ENCODE measurements at places on chromosomes 3 and 15.

DNA sequence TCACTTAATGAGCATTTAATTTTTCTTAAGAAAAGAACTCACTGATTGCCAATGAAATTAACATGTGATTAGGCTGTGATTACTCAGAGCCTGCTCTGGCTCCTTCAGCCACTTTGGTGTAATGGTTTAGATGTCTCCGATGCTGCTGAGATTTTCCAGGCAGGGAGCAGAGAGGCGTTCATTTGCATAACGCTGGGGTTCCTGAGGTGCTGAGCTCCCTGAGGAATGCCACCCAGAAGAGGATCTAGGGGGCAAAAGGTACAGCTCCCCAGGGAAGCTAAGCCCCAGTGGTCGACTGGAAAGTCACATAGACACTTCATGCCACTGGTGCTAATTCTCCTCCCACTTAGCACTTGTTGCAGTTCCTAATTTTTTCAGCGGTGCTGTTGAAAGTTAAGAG lies 119.5 kb downstream of the USP13 start:
- no peak for DNase-seq

DNA sequence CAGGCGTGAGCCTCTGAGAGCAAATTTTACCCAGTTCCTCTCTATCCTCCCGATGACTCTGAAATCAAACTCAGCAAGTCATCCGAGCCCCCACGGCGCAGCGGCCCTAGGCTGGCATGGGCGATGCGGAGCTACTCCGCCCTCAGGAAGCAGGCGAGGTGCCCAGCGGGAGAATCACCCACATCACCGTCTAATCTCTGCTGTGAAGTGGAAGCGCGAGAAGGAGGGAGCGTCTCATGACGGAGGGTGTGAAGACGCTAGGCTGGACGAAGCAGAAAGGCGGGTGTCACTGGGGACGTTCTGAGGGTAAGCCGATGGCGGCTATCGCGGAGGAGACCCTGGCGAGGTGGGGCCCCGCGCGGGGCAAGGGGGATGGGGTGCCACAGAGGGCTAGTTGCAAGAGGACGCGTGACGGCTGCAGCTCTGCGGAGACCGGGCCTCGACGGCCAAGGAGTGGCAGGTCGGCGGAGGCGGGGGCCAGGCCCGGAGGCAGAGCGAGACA lies 9.1 kb upstream of the GNAI2 start:
- DNase-seq: peak; percentile 34

- DNase-seq: no peak
These were observed 830.9 kb upstream of the CFAP20DC start for GRCh38 chr3:59880717-59881116.

- DNase-seq: no peak
These were observed 28.6 kb upstream of the VEPH1 start for GRCh38 chr3:157531771-157532170.

DNA sequence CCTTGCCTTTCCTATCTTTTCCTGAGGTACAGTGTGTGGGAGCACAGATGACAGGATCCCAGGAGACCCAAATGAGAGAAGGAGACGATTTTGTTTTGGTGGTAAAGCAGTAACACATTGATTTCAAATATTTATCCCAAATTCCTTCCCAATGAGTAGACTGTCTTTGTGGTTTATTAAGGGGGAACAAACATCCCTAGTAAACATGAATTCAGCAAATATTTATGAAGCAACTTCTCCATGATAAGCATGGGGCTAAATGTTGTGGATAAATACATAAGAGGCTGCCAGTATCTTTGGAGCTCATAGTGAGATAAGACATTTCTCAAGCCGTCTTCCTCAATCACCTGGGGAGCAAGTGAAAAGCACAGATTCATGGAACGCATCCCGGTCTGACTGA lies 460.8 kb upstream of the CFAP20DC start:
- no peak for DNase-seq

- no peak for DNase-seq
These were observed 169.5 kb downstream of the MBNL1 start for GRCh38 chr3:152438181-152438580.

GRCh38 chr3:107201146-107201545 lies 176.1 kb upstream of the CCDC54 start:
- DNase-seq: no peak

GRCh38 chr15:73569361-73569760 lies 63.8 kb downstream of the NPTN start:
- DNase-seq: no peak

DNA sequence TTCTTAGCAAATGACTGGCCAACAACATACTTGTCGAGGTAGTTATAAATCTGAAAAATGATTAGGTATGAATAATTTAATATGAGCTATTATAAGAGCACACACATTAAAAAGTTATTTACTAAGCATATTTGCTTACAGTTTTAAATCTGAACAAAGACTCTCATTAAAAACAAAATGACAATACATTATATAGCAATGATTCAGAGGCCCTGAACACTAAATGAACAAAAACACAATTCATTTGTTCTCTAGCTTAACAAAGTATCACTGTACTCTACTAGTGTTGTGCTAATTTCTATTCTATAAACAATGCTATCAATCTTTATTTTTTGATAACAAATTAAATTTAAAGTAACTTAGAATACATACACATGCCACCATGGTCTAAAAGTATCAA lies 21.0 kb downstream of the CLPX start:
- DNase-seq: no peak

DNA sequence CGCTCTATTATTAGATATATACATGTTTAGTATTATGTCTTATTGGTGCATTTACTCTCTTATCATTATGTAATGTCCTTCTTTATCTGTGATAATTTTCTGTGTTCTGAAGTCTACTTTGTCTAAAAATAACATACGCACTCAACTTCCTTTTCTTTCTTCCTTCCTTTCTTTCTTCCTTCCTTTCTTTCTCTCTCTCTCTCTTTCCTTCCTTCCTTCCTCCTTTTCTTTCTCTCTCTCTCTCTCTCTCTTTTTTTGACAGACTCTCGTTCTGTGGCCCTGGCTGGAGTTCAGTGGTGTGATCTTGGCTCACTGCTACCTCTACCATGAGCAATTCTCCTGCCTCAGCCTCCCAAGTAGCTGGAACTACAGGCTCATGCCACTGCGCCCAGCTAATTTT lies 15.2 kb downstream of the ADIPOQ start:
- no peak for DNase-seq

DNA sequence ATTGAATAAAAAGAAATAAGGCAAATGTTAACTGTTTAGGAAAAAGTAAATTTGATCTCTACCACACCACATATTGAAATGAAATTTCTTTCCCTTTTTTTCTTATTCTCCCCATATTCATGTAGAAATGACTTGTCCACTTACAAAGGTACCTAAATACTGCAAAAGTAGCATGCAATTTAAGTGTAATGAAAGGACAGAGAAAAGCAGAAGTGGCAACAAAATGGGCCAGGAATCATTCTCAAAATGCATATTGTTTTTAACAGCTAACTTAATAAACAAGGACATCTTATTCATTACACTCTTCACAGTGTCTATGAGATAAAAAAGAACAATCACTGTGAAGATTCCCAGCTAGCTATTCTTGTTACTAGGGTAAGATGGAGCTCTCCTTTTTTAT lies 40.6 kb upstream of the FGF7 start:
- no peak for DNase-seq

DNA sequence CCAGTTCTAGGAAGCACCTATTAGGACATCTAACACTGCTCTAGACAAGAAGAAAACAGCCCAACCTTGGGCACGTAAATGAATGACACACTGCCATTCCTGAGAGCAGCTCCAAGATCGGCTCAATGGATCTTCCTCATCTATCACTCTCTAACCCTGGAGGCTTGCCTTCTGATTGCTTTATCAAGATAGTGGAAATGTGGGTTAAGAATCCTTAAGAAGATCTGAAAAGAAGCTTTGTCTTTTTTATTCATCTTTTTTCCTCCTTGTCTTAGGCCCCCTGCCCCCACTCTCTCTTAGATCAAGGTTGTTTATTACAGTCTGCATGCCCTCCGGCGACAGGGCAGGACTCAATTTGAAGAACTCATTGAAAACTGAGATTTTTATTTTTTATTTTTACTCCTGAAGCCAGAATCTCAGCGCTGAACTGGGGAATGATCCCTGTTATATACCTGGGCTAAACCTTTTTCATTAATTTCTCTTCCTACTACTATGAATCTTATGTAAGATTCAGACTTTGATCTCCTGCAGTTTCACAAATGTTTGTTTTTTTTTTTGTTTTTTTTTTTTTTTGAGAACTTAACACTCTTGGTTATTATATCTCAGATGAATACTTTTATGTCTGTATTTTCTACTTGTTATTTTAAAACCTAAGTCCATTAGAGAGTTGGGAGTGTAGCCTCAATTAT lies 219.5 kb downstream of the SV2B start:
- no peak for DNase-seq

- no peak for DNase-seq
These were observed 53.1 kb downstream of the PAK2 start for GRCh38 chr3:196792771-196793170.

DNA sequence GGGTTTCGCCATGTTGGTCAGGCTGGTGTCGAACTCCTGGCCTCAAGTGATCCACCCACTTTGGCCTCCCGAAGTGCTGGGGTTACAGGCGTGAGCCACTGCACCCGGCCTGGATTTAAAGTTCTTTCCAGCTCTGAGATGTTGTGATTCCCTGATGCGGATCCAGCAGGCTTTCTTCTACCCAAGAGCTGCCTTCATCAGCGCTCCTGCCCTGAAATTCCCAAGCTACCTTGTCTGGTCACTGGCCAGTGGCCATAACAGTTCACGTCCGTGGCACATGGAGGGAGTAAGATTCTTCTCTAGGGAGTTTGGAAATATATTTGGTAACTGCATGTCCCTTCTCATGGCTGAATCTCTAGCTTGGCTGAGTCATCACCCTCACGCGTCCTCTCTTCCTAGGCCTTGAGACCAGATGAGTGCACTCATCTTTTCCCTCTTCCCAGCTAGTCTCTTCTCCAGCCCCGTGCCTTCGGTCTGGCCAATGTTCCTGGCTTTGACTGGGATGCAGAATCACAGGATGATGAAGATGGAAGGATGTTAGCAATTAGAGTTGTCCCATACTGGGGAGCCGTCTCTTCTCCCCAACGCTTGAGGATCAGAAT lies 29.8 kb upstream of the APOD start:
- DNase-seq: no peak

DNA sequence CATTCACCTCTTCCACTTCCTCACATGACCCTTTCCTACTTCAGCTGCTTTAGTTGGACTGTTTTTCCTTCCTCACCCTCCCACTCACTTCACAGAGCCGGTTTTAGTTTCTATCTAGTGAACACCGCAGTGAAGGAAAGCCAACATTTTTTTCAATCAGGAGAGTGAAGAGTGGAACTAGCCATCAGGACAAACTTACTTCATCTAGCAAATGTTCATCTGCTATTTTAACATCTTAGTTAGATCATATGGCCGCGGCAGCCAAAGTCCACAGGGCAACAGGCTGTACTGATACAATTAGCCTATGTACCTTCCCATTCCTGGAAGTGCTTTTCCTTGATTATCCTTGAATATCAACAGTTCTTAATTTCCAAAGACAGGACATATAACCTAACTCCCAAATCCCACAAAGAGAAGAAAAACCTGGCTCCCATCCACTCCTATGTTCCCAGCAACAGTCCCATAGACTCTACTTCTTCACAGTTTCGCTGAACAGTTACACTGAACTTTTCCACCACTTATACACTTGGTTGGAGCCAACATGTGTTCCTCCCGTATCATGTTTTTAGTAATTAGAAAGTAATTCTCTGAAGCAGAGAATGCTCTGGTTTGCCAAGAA lies 456.2 kb upstream of the THBS1 start:
- DNase-seq: no peak

- peak; percentile 67 for DNase-seq
These were observed at the start of gene KLF15 for GRCh38 chr3:126357295-126358037. Gene KLF15, minus strand, starts transcription at chr3:126357408. Its CDS starts 4,486 bp downstream, at chr3:126352922.

DNA sequence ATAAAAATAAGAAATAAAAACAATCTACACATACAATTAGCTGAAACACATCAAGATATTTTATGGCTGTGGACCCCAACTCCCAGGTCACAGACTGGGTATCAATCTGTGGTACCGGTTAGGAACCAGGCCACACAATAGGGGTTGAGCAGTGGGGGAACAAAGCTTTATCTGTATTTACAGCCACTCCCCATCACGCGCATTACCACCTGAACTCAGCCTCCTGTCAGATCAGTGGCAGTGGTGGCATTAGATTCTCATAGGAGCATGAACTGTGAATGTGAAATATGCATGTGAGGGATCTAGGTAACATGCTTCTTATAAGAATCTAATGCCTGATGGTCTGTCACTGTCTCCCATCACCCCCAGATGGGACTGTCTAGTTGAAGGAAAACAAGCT lies 17.7 kb upstream of the DNAJC19 start:
- no peak for DNase-seq

DNA sequence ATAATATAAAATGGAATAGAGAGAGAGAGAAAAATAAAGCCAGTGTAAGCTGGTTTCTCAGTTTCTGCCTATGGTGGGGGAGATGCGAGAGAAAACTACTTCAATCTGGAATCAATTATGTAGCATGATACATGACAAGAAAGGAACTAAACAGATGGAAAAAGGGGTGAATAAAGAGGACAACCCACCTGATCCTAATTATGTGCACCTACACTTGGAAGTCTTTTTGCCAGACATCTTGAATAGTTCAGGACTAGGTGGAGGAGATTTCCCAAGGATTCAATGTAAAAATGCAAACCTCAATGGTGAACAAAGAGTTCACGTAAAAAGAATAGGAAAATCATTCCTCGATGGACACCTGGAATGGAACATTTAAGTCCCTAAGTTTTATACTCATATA lies 524.4 kb upstream of the RGMA start:
- DNase-seq: no peak

- no peak for DNase-seq
These were observed 55.8 kb upstream of the GATM start for GRCh38 chr15:45434078-45434567.

DNA sequence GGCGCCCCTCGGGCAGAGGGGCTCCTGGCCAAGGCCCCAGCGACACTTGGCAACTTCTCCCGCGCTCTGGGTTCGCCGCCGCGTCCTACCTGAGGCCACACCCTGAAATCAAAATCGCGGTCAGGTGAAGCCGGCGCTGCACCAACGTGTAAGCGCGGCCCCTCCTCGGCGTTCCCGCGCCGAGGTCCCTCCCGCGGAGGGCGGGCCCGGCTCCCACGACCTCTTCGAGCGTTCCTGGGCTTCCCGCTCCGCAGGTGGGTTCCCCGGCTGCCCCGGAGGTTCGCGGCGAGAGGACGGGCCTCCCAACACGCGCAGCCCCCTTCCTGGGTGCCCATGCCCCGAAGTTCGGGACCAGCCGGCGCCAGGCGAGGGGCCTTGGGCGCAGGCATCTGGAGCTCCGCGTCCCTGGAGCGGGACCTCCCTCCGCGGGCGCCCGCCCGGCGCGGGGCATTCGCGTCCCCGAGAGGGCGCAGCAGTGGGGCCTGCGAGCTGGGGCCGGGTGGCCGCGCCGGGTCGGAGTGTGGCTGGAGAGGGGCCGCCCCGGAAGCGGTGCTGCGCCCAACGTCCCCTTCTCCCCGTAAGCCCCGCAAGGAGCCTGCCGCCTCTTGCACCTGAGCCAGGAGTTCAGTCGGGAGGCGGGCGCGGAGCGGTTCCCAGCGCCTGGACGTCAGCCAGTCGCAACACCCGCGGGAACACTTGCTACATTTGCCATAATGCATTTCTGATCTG lies 13.7 kb downstream of the PAK6 start:
- DNase-seq: no peak

DNA sequence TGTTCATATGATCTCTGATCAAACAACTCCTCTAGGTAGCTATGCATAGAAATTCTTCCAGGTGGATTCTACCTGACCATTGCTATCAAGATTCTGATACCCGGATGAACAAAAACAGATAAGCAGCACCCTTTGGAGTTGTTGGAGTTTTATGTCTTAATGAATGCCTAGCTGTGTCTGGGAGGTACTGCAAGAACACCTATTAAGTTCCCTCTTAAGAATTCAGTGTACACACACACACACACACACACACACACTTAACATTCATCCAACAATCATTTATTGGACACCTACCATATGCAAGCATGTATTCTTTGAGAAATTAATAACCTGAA lies 58.1 kb upstream of the FNDC3B start:
- DNase-seq: no peak

Data from stimulated activated CD4-positive, alpha-beta T cell treated with anti-CD3 and anti-CD28 coated beads, Interleukin-4, amount 100 ng/mL, for 4 hours (primary cell).